ENCODE measurements at places on chromosomes 7 and 10. TPM values are rescaled to one million over a fixed set of nuclear protein-coding genes. Genes with fewer than 3 reads are reported as not detected.

The CAV1 gene
- 248 TPM for total RNA-seq

DNA sequence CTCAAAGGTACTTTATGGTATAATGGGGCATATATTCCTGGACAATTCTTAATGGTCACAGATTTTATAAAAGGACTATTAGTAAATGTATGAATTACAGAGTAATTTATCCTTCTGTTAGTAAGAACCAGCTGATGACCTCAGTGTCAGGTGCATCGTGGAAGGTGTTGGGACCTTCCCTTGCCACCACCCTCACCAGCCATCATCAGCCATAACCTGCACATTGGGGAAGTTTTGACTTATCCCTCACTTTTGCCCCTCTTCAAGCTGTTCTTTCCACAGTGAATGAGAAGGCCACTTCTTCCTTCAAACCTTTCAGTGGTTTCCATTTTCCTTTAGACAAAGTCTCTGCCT, 52.2 kb downstream of the FIGNL1 start:
- no peak for DNase-seq

- DNase-seq, result no peak
These were observed 3.7 kb downstream of the DBNL start for GRCh38 chr7:44048031-44048795.

DNA sequence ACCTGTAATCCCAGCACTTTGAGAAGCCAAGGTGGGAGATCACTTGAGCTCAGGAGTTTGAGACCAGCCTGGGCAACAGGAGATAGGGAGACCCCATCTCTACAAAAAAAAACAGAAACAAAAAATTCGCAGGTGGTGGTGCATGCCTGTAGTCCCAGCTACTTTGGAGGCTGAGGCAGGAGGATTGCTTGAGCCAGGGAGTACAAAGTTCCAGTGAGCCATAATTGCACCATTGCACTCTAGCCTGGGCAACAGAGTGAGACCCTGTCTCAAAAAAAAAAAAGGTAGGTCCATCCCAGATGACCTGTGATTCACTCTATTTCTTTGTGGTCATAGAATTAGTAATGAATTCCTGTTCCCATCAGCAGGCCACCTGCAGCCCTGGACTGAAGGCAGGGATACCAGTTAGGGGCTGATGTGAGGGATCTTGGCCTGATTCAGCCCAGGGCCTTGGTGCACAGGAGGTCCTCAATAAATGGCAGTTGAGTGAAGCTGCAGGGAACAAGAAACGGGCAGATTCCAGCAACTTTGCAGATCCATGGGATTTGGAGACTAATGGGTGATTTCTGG, at the start of gene MYH16:
Gene MYH16 (plus strand): TSS at position 364 of the 570 bp plus-strand sequence.
- DNase-seq, result no peak

DNA sequence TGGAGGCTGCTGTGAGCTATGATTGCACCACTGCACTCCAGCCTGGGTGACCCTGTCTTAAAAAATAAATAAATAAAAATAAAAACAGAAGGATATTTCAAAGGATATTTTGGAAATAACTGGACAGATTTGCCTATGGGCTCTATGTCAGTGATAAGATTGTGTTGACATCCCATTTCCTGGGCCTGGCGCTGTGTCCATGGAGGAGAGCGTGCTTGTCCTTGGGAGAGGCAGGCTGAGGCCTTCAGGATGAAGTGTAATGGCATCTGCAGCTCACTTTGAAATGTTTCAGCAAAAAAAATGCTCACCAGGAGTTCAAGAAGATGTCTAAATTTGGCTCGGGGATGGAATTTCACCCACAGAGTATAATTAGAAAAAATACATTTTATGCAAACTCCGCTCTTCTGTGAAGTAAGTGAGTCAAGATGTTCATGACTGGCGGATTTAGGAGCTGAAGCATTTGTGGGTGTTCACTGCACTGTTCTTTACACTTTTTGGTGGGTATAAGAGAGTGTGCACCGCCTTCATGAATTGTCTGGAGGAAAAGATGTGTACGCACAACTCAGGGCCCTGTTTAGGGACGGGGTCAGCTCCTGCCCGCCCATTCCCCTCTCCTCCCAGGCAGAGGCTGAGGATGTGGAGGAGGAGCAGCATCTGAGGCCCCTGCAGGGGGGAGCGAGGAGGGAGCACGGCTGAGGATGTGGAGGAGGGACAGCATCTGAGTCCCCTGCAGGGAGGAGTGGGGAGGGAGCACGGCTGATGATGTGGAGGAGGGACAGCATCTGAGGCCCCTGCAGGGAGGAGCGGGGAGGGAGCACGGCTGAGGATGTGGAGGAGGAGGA, 18.5 kb upstream of the FOXL3 start:
- no peak for DNase-seq
